ENCODE measurements at places on chromosomes 5 and 9.

DNA sequence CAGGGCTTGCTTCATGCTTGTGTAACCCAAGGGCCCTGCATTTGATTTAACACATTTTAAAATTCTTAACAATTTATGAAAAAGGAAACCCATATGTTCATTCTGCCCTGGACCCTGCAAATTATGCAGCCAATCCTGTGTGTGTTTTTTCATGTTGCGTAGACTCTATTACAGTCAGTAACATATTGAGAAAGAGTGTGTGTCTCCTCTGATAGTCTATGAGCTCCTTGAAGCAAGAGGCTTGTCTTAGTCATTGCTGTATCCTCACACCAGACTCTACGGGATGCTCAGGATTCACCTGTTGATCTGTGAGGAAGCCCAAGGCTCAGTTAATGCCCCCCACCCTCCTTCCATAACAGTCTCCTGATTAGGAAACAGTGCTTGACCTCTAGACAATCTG is 177.3 kb upstream of the DMAC1 start:
- DNase-seq, result no peak

- DNase-seq, result peak; percentile 80
Measured at GRCh38 chr9:122122903-122123632, 30.0 kb upstream of the TTLL11 start.

DNA sequence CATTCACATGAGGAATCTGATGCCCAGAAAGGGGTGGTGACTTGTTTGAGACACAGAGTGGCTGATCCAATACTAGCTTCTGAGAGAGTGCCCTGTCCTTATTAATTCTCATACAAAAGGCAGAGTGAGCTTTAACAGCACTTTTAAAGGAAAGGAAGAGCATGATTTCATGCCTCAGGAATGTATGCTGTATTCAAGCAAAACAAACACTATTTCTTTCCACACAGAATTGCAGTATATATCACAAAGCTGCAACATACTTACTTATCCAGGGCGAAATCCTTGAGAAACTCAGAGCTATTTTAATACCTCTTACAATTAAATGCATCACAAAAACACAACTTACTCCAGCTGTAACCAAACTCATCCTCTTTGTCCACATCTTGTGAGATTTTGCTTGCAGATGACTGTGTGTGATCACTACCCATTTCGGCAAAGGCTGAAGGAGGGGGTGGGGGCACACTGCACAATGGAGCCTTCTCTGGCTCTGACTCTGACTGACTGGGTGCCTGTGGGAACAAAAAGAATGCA is 139.8 kb downstream of the MPDZ start:
- DNase-seq, result no peak

DNA sequence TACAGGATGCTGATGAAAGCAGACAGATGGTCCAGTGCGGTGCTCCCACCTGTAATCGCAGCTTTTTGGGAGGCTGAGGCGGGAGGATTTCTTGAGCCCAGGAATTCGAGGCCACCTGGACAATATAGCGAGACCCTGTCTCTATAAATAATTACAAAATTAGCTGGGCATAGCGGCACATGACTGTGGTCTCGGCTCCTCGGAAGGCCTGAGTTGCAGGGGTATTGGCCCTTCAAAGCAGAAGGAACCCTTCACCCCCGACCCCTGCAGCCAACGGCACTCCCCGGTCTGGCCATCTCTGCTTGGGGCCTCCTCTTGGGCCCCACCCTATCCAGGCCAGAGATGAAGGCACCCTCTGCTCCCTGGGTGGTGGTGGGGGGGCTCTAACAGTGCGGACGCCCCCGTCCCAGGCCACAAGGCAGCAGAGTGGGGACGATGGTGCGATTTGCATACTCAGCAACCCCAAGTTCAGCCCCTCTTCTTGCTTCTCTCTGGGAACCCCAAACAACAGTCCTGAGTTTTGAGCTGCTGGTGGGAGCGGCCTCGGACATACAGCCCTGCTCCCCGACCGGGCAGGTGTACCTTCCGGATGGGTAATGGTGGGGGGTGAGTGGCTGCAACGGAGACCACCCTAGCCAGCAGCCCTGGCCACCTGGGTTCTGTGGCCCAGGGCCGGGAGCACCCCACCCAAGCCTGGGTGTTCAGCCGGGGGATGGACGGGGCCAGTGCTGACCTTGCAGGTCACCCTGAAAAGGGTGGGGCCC is 50.7 kb downstream of the NACC2 start:
- peak; percentile 37 for DNase-seq

DNA sequence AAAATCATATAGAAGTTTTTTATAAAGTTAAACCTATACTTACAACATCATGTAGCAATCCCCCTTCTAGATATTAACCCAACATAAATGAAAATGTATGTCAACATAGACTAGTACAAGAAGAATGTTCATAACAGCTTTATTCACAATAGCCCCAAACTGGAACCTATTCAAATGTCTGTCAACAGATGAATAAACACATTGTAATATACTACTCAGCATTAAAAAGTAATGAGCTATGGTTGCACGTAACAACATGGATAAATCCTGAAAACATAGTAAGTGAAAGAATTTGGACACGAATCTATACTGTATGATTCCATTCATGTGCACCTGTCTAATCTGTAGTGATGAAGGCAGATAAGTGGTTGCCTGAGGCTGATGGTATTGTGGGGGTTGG is 73.9 kb downstream of the CSNK1G3 start:
- no peak for DNase-seq

DNA sequence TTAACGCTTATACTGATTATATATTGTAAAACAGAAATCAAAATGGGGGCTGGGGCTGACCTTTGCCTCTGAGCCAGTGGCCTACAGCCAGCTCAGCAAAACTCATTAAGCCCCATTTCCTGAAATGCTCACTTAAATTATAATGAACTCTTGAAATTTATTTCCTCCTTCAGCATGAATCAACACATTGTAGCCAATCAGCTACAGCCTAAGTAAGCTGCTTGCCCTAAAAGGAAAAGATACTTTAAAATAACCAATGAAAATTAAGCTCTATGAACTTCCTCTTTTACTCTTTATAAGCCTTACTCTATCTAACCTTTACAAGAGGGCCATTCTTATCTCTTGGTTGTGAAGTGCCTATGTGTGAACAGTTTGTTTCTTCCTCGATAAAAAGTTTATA is 33.5 kb upstream of the SUB1 start:
- DNase-seq, result no peak

DNA sequence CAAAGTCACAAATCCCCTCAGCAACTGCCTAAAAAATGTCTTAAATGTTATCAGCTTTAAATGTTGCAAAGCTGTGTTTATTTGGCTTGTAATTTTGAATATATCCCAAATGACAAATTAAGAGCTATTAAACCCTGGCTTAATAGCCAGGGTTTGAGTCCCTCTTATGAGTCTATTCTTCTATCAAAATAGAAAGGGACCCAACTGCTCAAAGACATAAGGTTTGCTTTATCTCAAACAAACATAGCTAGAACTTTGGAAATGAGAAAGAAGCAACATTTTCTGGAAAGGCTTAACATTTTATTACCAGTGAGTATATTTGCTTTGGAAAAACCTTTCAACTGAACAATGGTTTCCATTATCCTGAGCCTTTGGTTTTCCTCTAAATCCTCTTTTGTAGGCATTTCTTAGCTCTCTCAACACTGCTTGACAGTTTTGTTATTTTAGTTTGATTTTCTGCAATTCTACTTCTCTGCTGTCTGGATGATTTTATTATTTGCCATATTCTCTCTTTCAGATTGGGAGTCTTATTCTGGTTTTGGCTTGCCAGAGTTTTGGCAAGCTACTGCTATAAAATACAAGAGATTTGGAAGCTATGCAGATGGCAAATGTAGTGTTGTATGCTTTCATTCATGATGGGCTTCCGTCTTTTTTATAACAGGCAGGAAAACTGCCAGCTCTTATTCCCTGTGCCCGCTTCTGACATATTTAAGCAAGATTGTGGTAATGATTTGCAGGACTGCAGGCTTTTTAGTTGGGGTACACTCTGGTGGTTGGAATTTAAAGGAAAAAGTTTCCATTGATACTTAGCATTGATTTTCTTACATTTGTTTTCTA is 734.9 kb downstream of the DTWD2 start:
- no peak for DNase-seq

- DNase-seq, result no peak
Measured at GRCh38 chr9:133569121-133569785, 34.7 kb downstream of the ADAMTSL2 start.

DNA sequence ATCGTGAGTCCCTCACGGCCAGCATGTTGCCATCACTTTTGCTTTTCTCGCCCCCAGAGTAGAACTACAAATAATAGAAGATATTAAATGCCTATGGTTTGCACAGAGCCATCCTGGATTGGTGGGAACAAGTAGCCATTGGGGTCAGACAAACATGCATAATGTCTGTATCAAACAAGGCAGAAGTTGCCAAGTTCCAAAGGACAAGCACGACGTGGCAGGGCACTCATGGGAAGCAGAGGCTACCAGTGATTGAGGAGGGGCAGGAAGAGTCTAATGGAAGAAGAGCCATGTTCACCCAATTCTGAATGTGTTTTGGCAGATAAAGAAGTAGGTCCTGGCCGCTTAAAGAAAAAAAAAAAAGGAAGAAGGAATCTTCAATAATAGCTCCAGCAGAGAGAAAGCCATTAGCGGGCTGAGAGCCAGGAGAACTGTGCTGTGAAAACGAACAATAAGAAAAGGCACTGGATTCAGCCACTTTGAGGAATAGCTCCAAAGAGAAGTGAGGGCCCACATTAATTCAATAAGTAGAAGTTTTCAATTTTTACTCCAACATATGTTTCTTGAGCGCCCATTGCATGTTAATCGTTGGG is 153.7 kb upstream of the ADCY2 start:
- DNase-seq, result no peak

- DNase-seq, result no peak
Measured at GRCh38 chr9:135779571-135779970, 77.6 kb downstream of the KCNT1 start.

- no peak for DNase-seq
Measured at GRCh38 chr5:159313197-159313596, 17.1 kb downstream of the IL12B start.

DNA sequence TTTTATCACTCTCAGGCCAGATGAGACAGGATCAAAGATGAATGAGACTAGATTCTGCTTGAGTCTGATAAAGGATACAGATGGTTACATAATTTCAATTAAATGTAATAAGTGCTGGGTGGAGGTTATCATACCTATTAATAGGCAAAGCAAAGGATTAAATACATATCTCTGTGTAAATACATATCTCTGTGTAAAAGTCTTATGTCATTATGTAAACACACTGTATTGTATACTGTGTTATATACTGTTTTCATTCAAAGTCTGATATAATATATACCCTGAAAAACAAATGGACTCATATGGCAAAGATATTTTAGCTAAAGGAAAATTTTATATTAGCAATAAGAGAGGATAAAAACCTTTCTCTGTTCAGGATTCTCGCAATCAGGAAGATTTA is 605.8 kb upstream of the PTGER4 start:
- DNase-seq, result no peak

- no peak for DNase-seq
Measured at GRCh38 chr5:152634586-152634985, 229.5 kb upstream of the NMUR2 start.

- no peak for DNase-seq
Measured at GRCh38 chr9:128096616-128097536, 28.8 kb downstream of the SLC25A25 start.

DNA sequence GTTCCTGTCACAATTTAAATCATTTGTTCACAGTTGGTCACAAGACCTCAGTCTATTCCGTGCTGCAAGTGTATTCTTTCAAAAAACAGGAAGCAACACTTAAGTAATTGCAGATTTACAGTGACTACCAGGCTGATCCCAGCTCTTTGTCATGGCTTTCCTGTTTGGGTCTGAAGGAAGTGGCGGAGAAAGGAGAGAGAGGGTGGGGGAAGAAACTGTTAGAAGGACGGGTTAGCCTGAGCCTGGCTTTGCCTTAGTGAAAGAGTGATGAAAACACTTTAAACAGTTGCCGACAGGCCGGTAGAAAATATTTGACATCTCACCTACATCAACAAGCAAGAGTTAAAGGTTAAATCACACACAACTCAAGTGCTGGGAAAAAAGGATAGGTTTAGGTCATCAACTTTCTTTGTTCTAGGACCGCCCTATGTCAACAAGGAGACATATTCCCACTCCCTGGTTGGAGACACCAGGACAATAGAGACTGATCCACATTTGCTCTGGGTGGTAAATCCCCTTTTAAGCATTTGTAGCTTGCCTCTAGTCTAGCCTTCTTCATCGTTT is 102.2 kb upstream of the DAB2 start:
- no peak for DNase-seq

- DNase-seq, result peak; percentile 81
Measured at GRCh38 chr5:36680066-36680465, 73.7 kb downstream of the SLC1A3 start.

- DNase-seq, result no peak
Measured at GRCh38 chr5:96065685-96066385, 104.2 kb upstream of the ELL2 start.

DNA sequence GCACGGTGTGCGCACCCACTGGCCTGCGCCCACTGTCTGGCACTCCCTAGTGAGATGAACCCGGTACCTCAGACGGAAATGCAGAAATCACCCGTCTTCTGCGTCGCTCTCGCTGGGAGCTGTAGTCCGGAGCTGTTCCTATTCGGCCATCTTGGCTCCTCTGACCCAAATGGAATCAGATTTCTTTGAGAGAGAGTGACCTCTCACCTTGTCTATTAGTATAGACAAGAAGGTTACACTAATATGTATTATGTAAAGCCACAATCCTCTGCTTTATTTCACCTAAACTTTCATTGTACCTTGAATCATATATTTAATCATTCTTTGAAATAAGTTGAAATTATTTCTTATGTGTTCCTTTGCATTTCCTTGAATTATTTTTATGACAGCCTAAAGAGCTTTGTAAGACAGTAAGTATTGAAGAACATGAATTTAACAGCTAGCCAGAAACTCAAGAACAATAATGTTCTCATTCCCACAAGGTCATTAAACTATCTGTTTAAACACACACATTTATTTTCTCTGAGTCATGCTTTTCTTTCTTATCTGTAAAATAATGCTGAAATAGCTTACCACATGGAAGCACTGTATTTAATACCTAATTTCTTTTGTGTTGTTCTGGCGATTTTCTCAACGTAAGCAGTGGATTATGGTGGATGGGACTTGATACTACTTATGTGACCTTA is 91.8 kb upstream of the DMRTA1 start:
- no peak for DNase-seq

- DNase-seq, result no peak
Measured at GRCh38 chr9:115980502-115980901, 173.1 kb upstream of the PAPPA start.

- DNase-seq, result no peak
Measured at GRCh38 chr9:127931092-127931881, 710 bp upstream of the PIP5KL1 start.

- DNase-seq, result peak; percentile 48
Measured at GRCh38 chr9:93893899-93894690, 61.1 kb downstream of the BARX1 start.

- DNase-seq, result no peak
Measured at GRCh38 chr9:112380102-112380824, at the start of gene HSDL2. Gene HSDL2 (plus strand): TSS chr9:112380108. CDS start chr9:112380164, 56 bp downstream.

All from tibial artery (tissue), 4 donors.